Stimulated activated CD4-positive, alpha-beta T cell treated with anti-CD3 and anti-CD28 coated beads, Interleukin-15, amount 100 ng/mL, for 24 hours (primary cell): ENCODE measurements at places on chromosomes 4 and X.
A peak's percentile ranks its signal among the peaks of the same experiment; 100 is the strongest.

GRCh38 chr4:3446631-3447320 lies 5.0 kb downstream of the HGFAC start:
- DNase-seq: no peak

DNA sequence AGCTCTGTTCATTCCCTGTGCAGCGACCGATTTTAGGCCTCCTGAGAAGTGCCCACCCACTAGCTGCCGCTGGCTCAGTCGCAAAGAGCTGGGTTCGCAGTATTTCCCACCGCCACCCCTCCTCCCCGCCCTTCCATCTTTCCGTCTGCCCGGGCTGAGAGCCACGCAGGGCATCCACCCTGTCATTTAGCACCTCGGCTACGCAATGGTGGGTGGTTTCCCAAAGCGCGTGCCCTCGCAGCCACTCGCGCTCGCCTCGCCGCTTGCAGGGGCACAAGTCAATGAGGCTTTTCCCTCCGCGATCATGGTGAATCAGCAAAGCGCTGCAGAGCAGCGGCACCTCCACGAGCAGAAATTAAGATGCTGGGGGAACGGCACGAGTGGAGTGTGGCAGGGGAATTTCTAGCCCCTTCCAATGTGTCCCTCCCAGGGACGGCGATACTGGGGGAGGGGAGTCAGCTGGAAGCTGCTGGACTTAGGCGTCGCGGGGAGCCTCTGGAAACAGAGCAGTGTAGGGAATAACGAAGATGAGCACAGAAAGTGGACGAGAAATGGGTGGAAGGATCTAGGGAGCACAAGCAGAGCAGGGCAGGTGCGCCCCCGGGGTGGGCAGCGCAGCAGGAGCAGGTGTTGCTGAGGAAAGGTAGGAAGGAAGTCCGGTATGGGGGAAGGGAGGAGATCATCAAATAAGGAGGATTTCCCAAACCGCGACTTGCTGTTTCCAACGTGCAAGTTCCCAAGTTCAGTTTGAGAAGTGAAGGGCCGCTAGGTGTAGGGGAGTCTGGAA lies 2.4 kb upstream of the PTCHD1 start:
- DNase-seq: peak; percentile 20

- DNase-seq: peak; percentile 4
Measured at GRCh38 chrX:133415276-133416105, at the start of gene GPC4. Gene GPC4, minus strand, starts transcription at chrX:133415489. Its CDS starts 524 bp downstream, at chrX:133414965.

DNA sequence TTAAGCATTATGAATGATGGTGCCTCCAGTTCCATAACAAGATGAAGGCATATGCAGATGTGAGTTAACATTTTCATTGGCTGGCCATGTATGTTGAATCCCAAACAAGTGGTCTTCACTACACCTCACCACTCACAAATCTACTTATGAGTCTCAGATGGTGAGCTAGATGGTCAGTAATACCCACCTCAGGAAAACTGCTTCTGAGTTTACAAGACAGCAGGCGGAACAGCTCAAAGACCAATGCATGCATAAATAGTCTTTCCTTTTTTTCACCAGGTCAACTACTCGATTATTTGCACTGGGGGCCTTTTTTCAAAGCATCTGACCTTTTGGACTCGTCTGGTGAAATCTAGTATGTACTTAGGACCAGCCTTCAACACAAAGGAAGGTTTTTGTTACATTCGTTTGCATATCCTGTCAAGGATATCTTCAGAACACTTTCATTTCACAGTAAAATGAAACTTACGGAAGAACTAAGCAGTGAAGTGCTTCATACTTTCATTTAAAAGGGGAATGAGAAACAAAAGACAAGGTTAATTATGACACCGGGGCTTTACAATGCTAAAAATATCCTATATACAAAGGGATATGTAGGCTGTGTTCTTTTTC lies 23.1 kb upstream of the TLR7 start:
- no peak for DNase-seq

GRCh38 chr4:148092316-148093014 lies 349.7 kb downstream of the NR3C2 start:
- DNase-seq: no peak

- DNase-seq: no peak
Measured at GRCh38 chrX:25096522-25097045, 80.8 kb upstream of the ARX start.

GRCh38 chr4:128385683-128386304 lies 98.2 kb upstream of the PGRMC2 start:
- DNase-seq: no peak

- no peak for DNase-seq
Measured at GRCh38 chr4:183445097-183445428, 627 bp downstream of the CDKN2AIP start.

GRCh38 chr4:174275101-174275500 lies 8.4 kb downstream of the FBXO8 start:
- no peak for DNase-seq

GRCh38 chr4:16636912-16637630 lies 261.4 kb downstream of the LDB2 start:
- DNase-seq: no peak

- peak; percentile 30 for DNase-seq
Measured at GRCh38 chr4:41256740-41257256, at the start of gene UCHL1. Gene UCHL1, plus strand, starts transcription at chr4:41256928. Its CDS starts 49 bp downstream, at chr4:41256977.

DNA sequence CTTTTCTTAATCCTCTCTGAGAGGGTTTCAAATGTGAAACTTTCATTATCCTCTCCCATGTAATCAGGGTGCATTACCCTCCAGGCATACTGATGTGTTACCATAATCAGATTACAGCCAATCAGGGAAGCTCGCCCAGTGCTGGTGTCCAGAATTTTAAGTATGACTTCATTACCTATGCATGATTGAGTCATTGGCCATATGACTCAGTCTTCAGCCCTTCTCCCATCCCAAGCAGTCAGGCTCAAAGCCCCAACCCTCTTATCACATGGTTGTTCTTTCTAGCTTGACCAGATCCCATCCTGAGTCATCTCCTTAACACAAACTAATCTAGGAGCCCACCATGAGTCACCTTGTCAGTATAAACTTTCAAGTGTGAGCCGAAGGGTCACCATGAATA lies 1668.1 kb upstream of the AGA start:
- DNase-seq: no peak

- no peak for DNase-seq
Measured at GRCh38 chrX:109403922-109404321, 78.0 kb downstream of the GUCY2F start.

DNA sequence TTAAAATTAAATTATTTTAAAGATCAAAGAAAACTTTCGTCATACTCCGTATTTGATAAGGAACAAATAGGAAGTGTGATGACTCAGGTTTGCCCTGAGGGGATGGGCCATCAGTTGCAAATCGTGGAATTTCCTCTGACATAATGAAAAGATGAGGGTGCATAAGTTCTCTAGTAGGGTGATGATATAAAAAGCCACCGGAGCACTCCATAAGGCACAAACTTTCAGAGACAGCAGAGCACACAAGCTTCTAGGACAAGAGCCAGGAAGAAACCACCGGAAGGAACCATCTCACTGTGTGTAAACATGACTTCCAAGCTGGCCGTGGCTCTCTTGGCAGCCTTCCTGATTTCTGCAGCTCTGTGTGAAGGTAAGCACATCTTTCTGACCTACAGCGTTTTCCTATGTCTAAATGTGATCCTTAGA lies at the start of gene CXCL8:
TSS of gene CXCL8 (plus strand) at position 217 of the 426 bp plus-strand sequence. CDS start at position 307, 90 bp downstream.
- DNase-seq: no peak

DNA sequence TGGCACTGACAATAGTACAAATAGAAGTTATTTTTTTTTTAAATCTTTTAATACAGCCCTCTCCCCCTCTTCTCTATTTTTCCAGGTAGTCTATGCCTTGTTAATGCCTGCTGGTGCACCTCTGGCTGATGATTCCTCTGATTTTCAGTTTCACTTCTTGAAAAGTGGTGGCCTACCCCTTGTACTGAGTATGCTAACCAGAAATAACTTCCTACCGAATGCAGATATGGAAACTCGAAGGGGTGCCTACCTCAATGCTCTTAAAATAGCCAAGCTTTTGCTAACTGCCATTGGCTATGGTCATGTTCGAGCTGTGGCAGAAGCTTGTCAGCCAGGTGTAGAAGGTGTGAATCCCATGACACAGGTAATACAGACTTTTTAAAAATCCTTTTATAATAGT lies 99.1 kb downstream of the USP9X start:
- no peak for DNase-seq

GRCh38 chr4:164924670-164925238 lies 47.8 kb downstream of the APELA start:
- no peak for DNase-seq

GRCh38 chr4:98646422-98646821 lies 12.0 kb downstream of the TSPAN5 start:
- DNase-seq: no peak

GRCh38 chr4:150911326-150911725 lies 103.8 kb downstream of the LRBA start:
- DNase-seq: no peak

DNA sequence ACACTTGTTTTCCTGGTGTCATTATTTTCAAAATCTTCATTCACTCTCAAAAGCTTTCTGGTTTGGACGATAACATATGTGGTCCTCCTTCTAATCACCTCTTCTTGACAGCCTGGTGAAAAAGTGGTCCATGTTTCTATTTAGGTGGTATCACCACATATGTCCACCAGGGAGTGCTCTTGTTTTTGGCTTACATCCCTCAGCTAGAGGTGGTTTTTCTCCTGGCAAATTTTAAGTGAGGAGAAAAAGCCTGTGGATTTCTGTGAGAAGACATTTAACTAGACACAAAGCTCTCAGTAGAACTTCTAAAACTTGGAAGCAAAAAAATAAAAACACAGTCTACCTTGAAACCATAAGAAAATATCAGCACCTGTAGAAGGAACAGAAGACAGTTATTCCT lies 58.0 kb upstream of the FRMPD4 start:
- DNase-seq: no peak

DNA sequence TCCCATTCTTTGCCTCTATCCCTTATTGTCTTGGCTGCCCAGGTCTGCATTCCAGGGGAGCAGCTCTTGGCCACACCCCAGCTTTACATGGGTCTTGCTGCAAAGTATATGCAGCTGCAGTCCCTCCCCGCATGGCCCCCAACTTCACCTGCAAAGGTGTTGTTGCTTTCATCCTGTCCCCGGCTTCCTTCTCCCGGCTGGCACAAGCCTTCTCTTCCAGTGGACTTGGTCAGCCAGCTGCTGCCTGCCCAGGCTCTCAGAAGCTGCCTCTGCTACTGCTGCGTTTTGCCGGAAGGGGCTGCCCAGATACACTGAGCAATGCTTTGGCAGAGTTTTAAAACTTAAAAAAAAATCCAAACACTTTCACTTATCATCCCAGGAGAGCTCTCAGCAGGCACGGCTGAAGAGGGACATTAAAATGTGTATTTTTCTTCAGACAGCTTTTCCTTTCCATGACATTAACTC lies 121.2 kb upstream of the PDLIM3 start:
- no peak for DNase-seq

- DNase-seq: no peak
Measured at GRCh38 chr4:850323-850945, 24.5 kb upstream of the CPLX1 start.

GRCh38 chrX:51192104-51192503 lies 140.5 kb upstream of the NUDT10 start:
- DNase-seq: no peak

DNA sequence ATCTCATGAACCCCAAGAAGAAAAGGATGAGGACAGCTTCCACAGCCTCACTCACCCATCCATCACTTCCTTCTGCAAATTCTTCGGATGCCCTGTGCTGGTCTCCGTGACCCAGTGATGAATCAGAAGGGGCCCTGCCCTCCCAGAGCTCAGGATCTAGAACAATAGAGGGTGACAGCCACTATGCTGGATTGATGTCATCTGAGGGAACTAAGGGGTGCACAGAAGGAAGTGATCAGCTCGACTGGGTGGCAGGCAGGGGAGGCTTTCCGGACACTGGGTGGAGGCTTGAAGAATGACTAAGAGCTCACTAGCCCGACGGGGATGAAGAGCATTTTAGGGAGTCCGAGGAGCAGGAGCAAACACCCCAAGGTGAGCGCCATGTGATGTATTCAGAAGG lies 1.4 kb upstream of the ZNF185 start:
- DNase-seq: no peak

- peak; percentile 76 for DNase-seq
Measured at GRCh38 chr4:101418055-101418454, 70.7 kb upstream of the PPP3CA start.

DNA sequence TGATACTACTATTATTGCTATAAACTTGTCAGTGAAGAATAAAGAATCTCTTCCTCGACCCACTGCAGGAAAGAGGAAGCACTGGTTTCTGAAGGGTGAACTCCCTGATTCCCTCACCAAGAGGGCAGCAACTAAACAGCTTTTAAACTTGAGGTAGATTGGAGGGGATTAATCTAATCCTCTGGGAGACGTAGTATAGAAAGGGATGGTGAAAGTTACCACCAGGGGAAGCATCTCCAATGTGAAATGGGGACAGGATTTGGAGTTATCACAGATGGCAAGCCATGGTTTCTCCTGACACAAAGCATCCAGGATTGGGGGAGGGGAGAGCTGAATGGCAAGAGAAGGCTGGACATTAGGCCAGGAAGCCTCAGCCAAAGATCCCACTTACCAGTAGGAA lies 62.7 kb upstream of the PTPN13 start:
- no peak for DNase-seq

- no peak for DNase-seq
Measured at GRCh38 chrX:11435568-11435967, 142.4 kb downstream of the AMELX start.

GRCh38 chrX:19566359-19567222 lies 51.3 kb upstream of the MAP3K15 start:
- DNase-seq: peak; percentile 30

- peak; percentile 5 for DNase-seq
Measured at GRCh38 chrX:100410901-100411801, 1.1 kb upstream of the PCDH19 start.

DNA sequence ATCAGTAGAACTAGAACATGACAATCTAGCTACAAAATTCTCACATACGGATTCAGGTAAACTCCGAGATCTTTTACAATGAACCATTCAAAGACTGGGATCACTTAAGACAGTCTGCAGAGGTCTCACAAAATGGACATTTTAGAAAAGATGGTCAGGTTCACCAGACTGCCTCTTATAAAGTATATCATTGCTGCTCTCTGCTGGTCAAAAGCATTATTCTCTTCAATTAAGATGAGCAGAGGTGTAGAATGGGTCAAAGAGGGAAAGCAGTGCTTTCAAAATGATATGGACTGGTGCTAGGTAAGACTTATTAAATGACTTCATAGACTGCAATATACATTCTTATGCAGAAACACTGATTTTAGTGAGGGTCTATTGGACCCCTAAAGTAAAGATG lies 434.7 kb downstream of the PACRGL start:
- no peak for DNase-seq

GRCh38 chr4:152660526-152660925 lies 19.3 kb downstream of the TMEM154 start:
- DNase-seq: no peak

DNA sequence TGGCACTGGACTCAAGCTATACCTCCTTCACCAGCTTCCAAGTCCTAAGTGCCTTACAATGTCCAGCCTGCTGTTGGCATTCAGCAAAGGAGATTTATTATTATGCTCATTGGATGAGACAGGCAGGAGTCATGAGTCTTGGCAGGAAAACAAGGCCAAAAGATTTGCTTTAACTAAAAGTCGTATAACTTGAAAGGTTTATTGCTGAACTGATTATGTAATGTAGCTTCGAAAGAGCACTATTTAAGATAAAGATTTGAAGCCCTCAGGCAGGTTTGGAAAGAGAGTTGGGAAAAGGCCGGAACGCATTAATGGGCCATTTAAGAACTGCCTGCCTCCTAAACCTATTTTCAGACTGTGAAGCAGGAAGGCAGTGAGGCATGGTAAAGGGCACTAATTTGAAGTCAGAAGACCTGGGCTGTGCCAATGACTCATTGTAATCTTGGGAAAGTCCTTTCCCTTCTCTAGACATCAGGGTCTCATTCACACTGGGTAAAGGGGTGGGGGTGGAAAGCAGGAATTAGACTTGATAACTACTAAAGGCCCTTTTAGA lies 280.5 kb upstream of the EDA2R start:
- no peak for DNase-seq

GRCh38 chrX:1167466-1167865 lies 45.0 kb downstream of the CRLF2 start:
- no peak for DNase-seq
